ENCODE measurements at places on chromosomes 2 and 18.

GRCh38 chr2:73986085-73986681, 1.5 kb downstream of the TET3 start:
- peak; percentile 60 for DNase-seq
- H3K27ac ChIP-seq, result peak overlapping the region; percentile 91
- peaks cover 59% of the 10 kb centered on the region for H3K4me1 ChIP-seq
- peaks cover 33% of the 10 kb centered on the region for H3K36me3 ChIP-seq
- no peaks in the 10 kb centered on the region for H3K27me3 ChIP-seq
- H3K4me3 ChIP-seq, result peak overlapping the region; percentile 83

GRCh38 chr2:131425231-131425941, 50.5 kb upstream of the TUBA3D start:
- peak; percentile 38 for DNase-seq
- H3K4me3 ChIP-seq, result peak overlapping the region; percentile 50
- H3K4me1 ChIP-seq, result peaks cover 8% of the 10 kb centered on the region
- H3K27me3 ChIP-seq, result peaks cover 82% of the 10 kb centered on the region
- no peak overlapping the region for H3K27ac ChIP-seq

- H3K4me3 ChIP-seq, result no peak overlapping the region
- no peaks in the 10 kb centered on the region for H3K4me1 ChIP-seq
- no peak overlapping the region for H3K27ac ChIP-seq
- DNase-seq, result no peak
- no peaks in the 10 kb centered on the region for H3K27me3 ChIP-seq
Observed at GRCh38 chr2:40665493-40666232, 213.8 kb upstream of the SLC8A1 start.

DNA sequence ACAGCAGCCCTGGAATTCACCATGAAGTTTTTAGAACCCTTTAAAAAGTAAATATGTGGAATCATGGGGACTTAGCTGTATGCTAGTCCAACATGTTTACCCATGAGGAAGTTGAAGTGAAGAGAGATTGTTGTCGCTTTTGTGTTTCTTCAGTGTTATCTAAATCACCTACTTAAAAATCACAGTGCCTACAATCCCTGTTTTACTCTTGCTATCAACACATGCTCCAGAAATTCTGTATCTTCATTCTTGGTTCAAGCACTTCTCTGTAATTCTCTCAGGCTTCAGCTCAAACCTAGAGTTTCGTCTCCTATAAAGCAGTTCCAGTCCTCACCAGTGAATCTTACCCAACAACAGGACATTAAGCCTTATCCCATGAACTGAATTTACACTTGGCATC, 30.5 kb upstream of the CHMP1B start:
- no peaks in the 10 kb centered on the region for H3K27me3 ChIP-seq
- no peak for DNase-seq
- H3K27ac ChIP-seq, result no peak overlapping the region
- H3K4me1 ChIP-seq, result no peaks in the 10 kb centered on the region
- no peak overlapping the region for H3K4me3 ChIP-seq
- H3K36me3 ChIP-seq, result no peaks in the 10 kb centered on the region

GRCh38 chr2:39659765-39660611, 5.7 kb upstream of the TMEM178A start:
- DNase-seq, result no peak
- no peaks in the 10 kb centered on the region for H3K4me1 ChIP-seq
- H3K27ac ChIP-seq, result no peak overlapping the region
- H3K36me3 ChIP-seq, result no peaks in the 10 kb centered on the region
- H3K27me3 ChIP-seq, result peaks cover 47% of the 10 kb centered on the region
- H3K4me3 ChIP-seq, result no peak overlapping the region

DNA sequence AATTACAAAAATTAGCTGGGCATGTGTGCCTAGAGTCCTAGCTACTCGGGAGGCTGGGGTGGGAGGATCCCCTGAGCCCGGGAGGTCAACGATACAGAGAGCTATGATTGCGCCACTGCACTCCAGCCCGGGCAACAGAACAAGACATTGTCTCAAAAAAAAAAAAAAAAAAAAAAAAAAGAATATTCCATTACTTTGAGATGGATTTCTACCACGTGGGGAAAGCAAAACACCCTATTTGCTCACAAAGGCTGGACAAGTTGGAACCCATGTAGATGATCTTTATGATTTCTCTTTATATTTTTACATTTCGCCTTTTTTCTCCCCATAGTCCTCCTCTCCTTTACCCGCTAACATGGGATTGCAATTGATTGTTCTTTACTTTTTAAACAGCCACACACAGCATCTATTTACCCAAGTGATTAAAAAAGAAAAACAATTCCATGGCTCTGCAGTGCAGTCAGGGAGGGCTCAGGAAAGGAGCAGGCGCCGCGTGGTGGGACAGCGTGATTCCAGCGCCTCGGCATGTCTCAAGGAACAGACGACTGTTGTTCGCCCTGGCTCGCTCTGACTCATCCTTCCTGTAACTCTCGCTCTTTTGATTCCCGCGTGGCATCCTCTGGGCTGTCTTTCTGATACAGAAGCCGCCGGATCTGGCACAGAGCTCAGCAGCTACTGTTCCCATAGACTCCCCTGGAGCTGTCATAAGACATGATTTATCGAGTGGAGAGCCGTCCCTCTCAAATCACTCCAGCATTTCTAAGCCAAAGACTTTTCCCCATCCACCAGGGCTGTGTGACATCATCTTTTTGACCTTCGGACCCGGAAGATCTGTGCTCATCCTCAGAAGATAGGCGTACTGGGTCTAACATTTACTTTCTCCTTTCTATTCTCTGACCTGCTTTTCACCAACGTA, 230.4 kb upstream of the AGAP1 start:
- no peak overlapping the region for H3K27ac ChIP-seq
- no peaks in the 10 kb centered on the region for H3K36me3 ChIP-seq
- H3K4me1 ChIP-seq, result no peaks in the 10 kb centered on the region
- H3K4me3 ChIP-seq, result no peak overlapping the region
- peaks cover 45% of the 10 kb centered on the region for H3K27me3 ChIP-seq

All from activated naive CD8-positive, alpha-beta T cell treated with anti-CD3 and anti-CD28 coated beads, Interleukin-2, amount 10 ng/mL, durations not matched to agents 7 days and 5 days (primary cell).